ENCODE measurements at places on chromosomes 3 and 15. TPM values are rescaled to one million over a fixed set of nuclear protein-coding genes. Genes with fewer than 3 reads are reported as not detected.

The GATA2 gene
- 58.4 TPM for polyA plus RNA-seq

The OIP5 gene
- 9.6 TPM for polyA plus RNA-seq

The PLCH1 gene
- polyA plus RNA-seq: 11.0 TPM

The PP2D1 gene
- 0.72 TPM for polyA plus RNA-seq

DNA sequence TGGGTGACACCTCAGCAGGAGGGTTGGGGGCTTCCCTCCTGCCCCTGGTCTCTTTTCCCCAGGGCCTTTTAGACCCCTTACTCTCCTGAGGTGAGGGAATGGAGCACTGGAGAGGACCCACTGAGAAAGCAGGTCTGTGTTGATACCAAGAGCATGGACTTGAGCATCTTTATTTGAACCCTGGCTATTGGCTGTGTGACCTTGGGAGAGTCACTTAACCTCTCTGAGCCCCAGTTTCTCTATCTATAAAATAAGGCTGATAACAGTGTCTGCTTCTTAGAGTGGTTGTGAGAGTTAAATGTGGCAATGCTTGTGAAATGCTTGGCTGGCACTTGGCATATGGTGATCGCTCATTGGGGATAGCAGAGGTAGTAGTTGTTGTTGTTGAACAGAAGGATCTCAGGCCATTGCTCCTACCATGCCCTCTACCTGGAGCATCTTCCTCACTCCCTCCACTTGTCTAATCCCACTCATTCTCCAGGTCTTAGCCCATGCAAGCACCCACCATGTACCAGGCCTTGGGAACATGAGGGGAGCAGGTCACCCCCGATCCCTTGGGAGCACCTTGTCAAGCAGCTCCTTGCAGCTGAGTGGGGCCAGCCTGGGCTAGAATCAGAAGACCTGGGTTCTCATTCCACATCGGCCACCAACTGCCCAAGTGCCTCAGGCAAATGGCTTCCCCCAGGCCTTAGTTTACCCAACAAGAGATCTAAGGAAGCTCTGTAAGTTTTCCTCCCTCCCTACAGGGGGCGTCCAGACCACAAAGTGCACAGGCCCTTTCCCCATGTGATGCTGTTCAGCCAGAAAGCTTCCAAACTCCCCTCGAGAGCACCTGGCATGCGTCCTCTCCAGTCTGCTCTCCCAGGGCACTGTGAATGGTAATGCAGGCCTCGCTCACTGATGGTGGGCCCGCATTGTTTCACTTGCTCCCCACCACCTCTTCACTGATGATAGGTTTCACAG lies 96.7 kb downstream of the LSM3 start:
- DNase-seq: no peak

- peak; percentile 20 for DNase-seq
Measured at GRCh38 chr3:161415506-161416231, 44.4 kb upstream of the SPTSSB start.

DNA sequence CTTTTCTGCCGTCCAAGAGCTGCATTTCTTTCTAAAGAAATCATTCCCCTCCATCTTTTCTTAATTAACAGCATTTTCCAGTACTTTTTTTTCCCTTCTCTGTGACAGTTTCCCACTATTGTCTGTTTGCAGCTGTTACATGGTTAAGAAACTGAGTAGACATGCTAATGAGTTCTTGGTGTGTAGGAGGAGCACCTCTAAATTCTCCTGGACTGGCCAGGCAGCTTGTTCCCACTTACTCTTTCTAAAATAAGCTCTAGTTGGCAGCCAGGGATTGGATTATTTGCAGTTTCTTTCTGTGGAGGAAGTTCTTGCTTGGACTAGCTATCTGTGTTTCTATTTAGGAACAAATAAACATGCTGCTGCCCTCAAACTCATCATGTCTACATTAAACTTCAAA lies 235.1 kb upstream of the GAP43 start:
- no peak for DNase-seq
